Brain microvascular endothelial cell (primary cell): ENCODE measurements at places on chromosomes 2 and 18.

GRCh38 chr2:173965372-173966025, at the start of gene SP3:
SP3 (minus strand) TSS chr2:173965373; CDS start chr2:173965171, 202 bp downstream.
- DNase-seq = peak; percentile 95

- no peak for DNase-seq
These were observed 70.7 kb downstream of the EDAR start for GRCh38 chr2:108918156-108918874.

GRCh38 chr2:185188656-185189055, 549.9 kb upstream of the FSIP2 start:
- no peak for DNase-seq

GRCh38 chr18:32049393-32050171, 31.0 kb downstream of the RNF125 start:
- DNase-seq = no peak

DNA sequence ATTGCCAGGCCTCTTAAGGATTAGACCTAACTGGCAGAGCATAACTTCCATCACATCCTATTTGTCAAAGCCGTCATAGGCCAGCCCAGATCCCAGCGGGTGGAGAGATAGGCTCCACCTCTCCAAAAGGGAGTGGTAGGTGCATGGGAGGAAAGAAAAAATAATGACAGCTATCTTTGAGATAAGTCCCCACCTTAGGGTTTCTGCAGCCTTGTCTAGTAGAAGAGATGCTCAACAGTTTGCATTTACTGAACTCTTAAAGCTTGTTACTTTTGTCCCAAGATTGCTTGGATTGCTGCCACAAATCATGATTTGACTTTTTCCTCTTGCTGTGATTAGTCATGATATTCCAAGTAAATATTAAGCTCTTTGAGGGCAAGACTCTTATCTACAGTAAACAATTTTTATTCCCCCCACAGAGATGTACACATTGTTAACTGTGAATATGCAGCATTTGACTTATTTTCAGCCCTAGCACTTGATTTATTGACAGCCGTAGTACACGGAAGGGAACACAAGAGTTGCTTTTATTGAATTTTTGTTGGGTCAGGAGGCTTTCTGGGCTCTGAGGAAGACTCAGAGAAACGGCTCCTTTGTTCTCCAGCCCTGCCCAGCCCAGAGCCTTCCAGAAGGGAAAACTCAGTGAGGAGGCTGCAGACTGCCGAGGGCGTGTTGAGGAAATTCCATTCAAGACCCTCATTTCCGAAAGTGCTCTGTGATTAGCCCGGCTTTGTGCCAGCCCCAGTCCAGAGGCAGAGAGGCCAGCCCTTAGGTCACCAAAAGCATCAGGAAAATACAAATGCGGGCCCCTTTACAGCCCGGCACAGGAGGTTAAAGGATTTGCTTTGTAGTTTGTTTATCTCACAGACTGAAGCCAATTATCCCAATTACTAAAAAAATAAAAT, 75.5 kb upstream of the ZNF532 start:
- peak; percentile 71 for DNase-seq

DNA sequence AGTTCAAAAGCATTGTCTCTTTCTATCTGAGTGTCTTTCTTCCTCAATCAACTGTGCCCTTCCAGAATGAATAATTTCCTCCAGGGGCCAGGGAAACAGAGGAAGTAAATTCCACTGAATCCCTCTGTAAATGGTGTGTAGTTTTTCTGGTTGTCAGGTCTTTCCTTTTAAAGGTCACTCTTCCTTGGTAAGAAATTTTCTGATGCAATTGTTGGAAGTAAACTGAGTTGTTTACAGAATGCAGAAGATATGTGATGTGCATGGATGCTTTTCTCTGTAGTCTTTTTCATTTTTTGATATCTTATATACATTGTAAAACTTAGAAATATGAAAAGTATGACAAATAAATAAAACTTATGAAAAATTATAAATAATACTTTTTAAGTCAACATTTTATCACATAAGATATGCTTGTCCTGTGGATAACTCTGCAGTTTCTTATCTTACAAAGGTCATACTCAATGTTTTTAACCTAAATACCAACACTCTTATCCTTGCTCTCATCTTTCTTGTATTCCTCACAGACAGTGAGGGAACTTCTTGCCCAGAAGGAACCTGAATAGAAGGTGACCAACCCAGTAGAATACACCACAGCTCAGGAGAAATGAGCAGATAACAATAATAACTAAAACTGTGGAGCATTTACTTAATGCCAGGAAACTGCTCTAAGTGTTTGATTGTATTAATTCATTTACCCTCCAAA, 234.5 kb downstream of the METTL4 start:
- DNase-seq = no peak

GRCh38 chr18:22320771-22321170, 96.9 kb downstream of the CTAGE1 start:
- no peak for DNase-seq

DNA sequence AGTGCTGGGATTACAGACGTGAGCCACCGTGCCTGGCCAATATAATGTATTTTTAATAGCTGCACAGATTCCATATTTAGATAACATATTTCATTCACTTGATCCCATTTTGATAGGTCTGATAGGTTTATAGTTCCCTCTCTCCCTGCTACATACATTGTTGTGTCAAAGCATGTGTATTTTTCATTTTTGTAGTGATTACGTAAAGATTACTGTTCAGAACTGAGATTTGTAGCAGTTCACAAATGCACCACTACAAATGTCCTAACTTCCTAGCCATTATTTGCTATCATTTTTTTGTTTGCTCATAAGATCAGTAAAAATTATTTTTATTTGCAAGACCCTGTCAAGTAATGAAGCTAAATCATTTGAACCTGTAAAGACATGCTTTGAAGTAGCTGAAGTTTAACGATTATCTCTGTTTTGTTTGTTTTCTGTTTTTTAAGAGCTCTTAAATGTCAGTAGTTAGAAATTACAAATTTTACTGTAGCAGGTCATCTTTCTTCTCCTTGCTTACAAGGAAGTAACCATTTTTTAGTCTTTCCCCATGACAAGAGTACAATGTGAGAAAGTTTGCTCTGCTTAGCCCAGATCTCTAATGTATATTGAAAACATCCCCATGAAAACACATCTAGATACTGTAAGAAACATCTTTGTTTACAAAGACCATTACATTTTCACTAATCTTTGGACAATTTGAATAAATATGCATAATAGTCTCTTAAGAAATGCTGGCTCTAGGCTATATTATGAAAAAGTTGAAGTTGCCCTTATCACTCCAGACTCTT, 54.1 kb downstream of the EML4 start:
- no peak for DNase-seq

DNA sequence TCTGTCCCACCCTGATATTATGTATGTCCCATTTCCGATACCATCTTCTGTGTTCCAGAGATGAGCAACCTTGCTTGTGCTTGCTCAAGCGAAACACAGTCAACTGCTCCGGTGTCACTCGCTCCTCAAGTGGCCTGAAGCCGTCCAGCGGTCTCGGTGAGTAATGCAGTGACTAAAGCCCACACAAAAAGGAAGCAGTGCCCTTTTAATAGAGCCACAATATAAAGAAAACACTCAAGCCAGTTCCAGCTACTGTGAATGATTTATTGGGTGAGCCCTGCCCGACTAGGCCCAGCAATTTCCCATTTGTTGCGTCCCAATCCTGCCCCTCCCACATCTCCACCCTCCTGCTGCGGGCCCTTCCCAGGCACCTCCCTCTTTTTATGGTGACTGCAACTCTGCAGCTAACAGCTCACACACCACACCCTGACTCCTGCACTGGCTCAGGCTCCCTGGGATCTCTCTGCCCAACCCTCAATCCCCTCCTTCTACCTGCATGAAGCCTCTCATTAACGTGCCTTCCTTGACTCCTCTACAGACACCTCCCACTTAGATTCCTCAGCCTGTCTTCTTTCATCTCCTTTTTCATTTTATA, 44.2 kb upstream of the DSC1 start:
- DNase-seq = peak; percentile 33

- no peak for DNase-seq
These were observed 322.9 kb downstream of the DYSF start for GRCh38 chr2:71776227-71776626.

DNA sequence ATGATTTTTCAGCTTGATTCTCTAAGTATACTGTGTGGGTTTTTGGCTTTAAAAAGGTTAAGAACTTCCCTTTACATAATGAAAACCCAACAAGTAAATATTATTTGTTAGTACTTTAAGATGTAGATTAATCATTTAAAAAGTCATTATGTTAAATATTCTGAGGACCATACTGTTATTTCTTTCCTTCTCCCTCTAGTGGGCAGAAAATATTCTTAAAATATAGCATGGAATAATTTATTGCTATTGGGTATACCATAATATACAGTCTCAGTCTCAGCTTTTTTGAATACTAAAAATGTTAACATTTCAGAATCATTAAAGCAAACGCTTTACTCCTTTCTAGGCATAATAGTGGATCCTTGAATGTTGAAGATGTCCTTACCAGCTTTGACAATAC, 28.1 kb downstream of the CAMKMT start:
- DNase-seq = no peak

DNA sequence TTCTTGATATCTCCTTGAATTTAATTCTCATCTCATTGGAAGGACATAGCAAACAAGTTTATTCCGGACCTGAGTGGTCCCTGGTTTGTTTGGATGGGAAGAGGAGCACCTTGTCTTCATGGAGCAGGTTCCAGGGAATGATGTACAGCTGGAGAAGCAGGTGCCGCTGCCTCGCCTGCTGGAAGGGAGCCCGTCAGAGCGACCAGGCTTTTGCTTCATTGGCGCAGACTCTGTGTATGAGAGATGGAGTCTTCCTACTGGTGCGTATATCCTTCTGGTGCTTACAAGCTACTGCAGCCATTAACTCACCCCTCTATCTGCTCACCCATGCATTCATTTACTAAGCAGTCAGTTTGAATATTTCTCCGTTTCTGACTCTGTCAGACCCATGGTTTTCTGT, 11.6 kb upstream of the ALLC start:
- DNase-seq = no peak

- DNase-seq = no peak
These were observed 137.2 kb downstream of the TFCP2L1 start for GRCh38 chr2:121147766-121148165.

DNA sequence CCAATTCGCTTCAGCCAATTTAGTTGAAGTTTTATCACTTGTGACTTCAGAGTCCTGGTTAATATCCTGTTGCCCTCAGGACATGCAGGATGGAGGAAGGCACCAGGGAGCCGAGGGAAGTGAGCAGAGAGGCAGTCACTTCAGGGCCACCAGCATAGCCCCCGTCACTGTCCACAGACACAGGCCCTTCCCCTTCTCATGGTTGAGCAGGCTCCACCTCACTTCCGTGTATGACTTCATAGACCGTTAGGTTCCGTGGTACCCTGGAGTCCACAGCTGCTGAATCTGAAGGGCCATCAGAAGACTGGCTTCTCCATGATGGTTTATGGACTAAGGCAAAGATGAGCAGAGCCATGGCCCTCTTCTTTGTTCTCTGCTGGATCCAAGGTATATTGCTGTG, at the start of gene C2orf92:
Gene C2orf92 (plus strand): TSS at position 266 of the 400 bp plus-strand sequence. CDS start 76 bp downstream, at position 342.
- no peak for DNase-seq

- DNase-seq = no peak
These were observed 27.2 kb downstream of the CD28 start for GRCh38 chr2:203733684-203734083.

GRCh38 chr2:53827398-53828175, 32.2 kb downstream of the GPR75 start:
- no peak for DNase-seq

- no peak for DNase-seq
These were observed 352.7 kb downstream of the CDH7 start for GRCh38 chr18:66103550-66103949.

GRCh38 chr2:234033174-234033573, 17.3 kb upstream of the SPP2 start:
- DNase-seq = no peak

- no peak for DNase-seq
These were observed 1072.7 kb downstream of the DSC3 start for GRCh38 chr18:29969876-29970275.

- no peak for DNase-seq
These were observed 1288.0 kb upstream of the ZEB2 start for GRCh38 chr2:145807968-145808367.

DNA sequence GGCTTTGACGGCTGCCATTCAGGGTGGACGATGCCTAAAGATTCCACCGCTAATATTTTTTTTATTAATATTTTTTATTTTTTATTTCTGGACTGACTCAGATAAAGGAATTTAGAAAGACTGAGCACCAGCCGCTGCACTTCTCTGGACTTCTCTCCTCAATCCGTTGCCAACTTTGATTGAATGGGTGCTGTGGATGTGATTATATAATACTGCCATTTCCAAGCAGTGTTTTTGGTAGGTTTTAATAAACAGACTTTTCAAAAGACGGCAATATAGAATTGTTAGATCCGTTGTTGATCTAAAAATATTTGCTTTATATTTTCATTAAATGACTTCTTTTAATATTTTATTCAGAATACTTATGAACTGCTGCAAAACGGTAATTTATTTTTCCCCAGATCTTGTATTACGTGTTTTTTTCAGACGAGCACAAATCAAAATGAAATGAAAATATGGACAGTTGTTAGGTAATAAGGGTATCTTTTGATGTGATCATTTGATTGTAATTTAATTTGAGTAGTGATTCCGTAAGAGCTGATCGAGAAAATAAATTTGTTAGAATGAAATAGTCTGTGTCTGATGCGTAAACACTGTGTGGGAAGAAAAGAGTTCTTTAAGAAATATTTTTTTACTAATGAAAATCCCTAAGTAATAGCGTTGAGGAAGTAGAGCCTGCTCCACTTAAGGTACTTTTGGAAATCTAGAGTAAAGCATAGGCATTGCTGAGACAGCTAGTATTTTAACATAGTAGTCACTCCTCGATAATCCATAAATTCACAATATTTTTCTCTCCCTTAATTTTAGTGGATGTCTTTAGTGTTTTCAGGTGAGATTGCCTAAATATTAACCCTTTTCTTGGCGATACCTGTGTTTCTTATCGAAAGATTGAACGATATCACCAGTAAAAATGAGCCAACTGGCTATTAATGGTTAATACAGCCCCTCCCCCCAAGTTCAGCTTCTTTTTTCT, 4.4 kb downstream of the POU3F3 start:
- no peak for DNase-seq

GRCh38 chr2:95359501-95359930, 43.0 kb upstream of the FAHD2A start:
- no peak for DNase-seq

- no peak for DNase-seq
These were observed 120.4 kb upstream of the TLK1 start for GRCh38 chr2:171281110-171281509.
